ENCODE measurements at places on chromosomes 1 and 21. TPM values are rescaled to one million over a fixed set of nuclear protein-coding genes. Genes with fewer than 3 reads are reported as not detected.

DNA sequence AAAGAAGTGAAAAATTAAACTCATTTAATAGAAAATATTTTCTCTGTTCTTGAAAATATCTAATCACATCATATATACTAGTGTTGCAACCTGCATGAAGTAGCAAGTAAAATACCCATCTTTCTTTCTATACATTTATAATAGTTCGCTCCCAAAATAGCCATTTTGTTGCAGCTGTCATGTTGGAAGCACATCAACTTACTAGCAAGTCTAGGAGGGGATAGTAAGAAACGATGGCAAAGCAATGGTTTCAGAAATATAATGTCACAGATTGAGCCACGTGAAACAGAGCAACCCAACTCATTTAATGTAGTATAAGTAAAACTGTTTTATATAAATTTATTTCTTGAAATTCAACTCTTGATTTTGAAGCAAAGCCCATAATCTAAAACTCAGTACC is 521.8 kb downstream of the LRRIQ3 start:
- no peak for DNase-seq

- DNase-seq: no peak
Measured at GRCh38 chr1:150392627-150393026, 28.7 kb downstream of the RPRD2 start.

GRCh38 chr1:98054786-98055185 is 134.0 kb upstream of the DPYD start:
- DNase-seq: no peak

DNA sequence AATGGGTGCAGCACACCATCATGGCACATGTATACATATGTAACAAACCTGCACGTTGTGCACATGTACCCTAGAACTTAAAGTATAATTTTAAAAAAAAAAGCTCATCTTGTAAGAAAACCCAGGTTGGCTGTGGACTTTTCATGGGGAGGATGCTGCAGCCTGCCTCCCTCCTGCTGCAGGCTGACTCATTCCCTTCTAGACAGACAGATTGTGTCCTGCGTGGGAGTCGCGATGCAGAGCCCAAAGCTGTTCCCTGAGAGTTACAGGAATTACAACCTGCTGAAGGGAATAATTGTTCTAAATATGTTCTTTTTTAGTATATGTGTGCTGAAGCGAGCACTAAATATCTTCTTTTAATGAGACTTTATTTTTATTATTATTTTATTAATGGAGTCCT is 93.2 kb downstream of the TBX19 start:
- DNase-seq: no peak

DNA sequence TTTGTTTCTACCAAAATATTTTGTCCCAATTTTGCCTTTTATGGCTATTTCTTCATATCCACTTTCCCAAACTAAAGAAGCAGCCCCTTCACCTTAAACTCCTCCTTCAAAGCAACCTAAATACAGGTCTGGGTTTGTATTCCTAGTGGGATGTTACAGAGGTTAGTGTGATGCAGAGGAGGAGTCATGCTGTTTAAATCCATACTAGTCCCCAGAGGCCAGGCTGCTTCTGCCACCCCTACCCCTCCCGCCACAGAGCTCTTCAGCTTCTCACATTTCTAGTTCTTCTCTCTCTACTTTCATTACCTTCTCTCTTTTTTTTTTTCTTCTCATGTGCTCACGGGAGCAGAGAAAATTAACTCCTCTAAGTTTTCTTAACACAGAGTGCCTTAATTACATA is 29.3 kb downstream of the SELL start:
- no peak for DNase-seq

DNA sequence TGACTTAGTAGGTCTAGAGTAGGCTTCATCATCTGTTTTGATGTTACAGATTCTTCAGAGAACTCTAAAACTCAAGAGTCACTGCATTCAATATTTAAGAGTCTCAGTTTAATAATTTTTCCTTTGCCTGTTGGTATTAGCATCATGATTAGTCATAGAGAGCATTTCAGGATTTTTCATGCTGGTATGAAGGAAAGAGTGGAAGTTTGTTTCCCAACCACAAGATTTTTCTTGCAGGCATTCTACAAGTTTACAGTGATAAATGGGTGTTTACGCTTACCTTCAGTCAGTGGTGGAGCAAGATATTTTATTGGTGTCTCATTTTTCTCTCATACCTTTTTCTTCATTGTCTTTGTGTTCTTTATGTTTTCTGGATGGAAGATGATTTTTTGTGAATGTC is 58.4 kb upstream of the MYOCOS start:
- DNase-seq: no peak

DNA sequence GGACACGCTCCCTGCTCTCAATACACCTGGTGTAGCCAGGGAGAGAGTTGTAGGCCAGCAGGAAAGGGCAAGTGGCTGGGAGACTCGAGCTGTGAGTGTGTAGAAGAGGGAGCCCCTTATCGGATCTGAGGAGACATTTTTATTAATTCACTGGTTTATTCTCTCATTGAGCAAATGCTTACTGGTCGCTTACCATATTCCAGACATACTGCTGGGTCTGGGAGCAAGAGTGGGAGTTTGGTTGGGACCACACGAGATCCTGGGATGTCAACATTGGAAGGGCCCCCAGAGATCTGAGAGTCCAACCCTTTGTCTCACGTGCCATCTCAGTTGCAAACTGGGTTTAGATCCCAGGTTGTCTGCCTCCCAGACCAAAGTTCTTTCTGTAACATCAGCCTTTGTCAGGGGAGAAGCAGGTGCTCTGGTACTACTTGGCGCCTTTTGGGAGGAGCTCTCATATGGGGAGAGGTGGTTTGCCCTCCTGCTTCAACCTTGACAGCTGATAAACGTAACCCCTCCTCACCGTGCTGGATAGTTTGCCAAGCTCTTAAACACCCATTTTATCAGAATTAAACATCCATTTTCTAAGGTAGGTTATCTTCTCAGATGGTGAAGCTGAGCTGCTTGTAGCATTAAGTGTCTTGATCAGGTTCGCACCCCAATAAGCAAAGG is 742 bp downstream of the TMEM222 start:
- DNase-seq: no peak

GRCh38 chr1:203536980-203537455 is 43.1 kb downstream of the OPTC start:
- DNase-seq: no peak

GRCh38 chr1:31647106-31647505 is 2.4 kb upstream of the PEF1 start:
- no peak for DNase-seq

- no peak for DNase-seq
Measured at GRCh38 chr1:147723691-147724323, 36.6 kb downstream of the GJA5 start.

DNA sequence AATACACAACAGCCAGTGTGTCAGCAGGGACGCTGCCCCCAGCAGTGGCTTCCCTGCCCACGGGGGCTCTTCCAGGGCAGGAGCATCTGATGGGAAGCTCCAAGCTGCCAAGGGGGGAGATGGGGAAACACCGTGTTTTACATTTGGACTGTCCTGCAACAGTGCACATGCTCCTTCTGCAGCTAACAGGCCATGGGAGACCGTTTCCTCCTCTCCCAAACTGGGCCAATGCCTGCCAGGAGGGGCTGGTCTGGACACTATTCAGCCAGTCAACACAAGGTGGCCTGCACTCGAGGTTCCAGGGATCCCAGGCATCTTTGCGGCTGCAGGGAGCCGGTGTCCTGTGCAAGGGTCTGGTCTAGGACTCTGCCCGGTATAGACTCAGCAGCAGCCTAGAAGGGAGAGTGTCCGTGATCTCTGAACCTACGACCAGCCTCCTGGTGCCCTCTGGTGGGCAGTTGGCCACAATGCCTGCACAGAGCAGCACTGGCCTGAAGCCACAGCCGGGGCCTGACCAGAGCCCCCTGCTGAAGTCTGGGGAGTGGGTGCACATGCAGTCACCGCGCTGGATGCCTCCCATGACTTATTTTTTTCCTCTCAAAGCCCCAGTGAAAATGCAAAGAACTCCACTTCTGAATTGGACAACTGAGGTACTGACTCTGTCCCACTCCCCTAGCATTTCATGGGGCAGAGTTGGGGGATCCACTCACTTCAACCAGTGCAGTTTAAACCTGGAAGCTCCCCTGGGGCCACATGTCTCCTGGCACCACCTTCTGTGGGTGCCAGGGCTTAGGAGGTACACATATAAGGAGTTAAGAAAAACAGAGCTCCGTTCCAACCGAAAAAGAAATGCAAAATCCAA is 33.3 kb downstream of the RCC2 start:
- DNase-seq: peak; percentile 59

- DNase-seq: no peak
Measured at GRCh38 chr1:75588779-75589475, 22.0 kb downstream of the SLC44A5 start.

- DNase-seq: no peak
Measured at GRCh38 chr21:24870633-24871032, 736.6 kb downstream of the MRPL39 start.

GRCh38 chr1:6675941-6676340 is 25.7 kb downstream of the DNAJC11 start:
- DNase-seq: no peak

DNA sequence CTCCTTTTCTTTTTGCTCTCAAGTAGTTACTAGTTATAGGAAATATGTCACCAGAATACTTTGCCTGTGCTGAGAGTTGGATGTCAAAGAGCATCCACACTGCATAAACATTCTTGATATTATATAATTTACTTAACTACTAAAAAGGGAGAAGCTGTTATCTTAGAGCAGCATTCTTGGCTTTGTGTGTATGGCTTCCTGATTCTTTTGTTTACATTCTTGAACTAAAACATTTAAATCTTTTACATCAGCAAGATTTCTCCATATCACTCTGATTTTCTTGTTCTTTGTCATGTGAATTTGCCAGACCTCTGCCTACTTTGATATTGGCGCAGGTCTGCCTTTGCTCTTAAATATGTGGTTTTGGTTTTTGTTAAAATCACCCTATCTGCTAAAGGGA is 48.8 kb downstream of the SUCO start:
- DNase-seq: no peak

GRCh38 chr1:77385551-77385950 is 103.7 kb downstream of the AK5 start:
- DNase-seq: no peak

- DNase-seq: no peak
Measured at GRCh38 chr1:110440877-110441276, 10.1 kb upstream of the PROK1 start.

GRCh38 chr1:111811891-111812290 is 56.2 kb downstream of the DDX20 start:
- DNase-seq: no peak

DNA sequence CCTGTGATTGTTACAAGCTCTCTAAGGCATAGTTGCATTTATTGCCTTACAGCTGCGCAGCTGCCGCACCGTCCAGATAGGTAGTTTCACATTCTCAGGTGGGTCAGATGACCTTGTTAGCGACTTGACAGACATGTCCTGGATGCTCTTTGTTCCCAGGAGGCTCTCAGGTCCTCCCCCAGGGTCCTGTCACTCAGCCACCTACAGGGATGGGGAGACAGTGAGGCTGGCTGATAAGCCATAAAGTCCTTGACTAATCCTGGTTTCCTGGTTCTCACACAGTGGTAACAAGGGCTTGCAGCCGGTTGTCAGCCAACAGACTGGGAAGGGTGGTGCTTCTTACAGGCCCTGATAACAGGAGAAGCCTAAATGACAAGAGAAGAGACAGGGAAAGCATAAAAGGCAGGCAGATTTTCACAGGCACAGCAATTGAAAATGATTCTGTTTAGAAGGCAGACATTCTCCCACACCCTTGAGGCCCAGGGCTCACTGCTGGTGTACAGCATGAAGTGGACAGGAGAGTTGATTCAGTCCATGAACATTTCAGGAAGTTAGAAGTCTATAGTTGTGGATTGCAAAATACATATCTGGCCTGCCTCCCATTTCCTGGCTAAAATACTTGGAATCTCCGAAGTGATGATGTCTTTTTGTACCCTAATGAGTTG is 2.9 kb downstream of the ARF1 start:
- no peak for DNase-seq

DNA sequence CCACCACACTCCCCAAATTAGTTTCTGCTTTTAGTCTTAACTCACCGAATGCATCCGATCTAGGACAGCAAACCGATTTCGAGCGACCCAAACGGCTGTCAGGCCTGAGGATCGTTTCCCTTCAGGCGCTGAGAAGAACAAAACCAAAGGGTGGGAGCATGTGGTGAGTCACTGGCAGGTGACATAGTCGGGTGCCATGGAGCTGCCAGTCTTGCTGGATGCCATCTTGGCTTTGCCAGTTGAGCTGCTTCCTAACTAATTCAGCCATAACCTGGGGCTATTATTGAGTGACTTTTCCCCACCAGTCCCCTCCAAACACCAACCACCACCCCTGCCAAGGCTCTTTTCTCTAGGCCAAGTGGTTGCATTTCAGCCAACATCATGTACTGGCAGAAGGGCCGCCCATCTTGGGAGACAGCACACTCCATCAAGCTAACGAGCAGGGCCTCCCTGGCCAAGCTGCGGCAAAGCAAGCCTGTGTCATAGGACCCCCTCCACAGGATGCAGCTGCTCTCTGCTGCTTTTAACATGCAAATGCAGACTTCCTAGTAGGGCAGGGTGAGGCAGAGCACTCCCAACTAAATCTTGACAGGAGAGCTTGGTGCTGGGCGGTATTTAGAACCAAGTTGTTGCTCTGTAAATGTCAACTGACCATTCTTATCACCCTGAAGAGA is 22.3 kb upstream of the PEX19 start:
- no peak for DNase-seq

DNA sequence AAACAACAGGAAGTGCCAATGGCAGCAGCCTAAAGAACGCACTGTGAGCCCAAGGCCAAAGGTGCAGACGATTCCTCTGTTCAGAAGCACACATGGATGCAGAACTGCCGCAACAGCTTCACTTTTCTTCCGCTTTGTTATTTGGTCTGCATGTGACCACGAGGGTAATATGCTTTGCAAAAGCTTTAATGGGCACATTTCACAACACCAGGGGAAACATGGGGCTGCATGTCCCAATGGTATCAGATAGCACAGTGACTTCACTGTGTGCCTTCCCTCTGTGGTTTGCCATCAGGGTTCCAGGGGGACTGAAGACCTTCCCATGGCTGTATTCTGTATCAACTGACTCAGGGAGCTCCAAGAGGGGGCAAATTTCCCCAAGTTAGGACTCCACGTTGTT is 28.3 kb downstream of the THAP3 start:
- DNase-seq: no peak

DNA sequence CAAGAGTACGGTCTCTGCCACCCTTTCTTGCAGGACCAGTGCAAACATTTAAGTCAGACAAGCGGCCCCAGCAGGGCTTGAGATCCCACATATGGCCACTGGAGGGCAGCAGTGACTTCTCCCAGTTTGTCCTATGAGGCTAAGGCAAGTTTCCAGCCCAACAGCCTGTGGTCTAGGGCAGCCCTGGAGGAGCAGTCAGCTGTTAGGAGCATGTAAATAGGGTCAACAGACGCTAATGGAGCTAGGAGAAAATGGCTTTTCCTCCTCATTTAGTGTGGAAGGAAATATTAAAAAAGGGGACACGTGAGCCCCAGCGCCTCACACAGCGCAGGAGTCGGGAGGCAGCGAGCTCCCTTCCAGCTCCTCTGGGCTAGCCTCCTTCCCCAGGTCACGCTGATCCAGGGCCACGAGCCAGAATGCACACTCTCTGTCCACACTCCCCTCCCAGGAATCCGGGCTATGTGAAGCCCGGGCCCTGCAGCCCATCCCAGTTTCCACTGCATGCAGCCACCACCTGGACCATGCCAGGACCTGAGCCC is 95.6 kb downstream of the LAMC2 start:
- peak; percentile 79 for DNase-seq

RAB3B gene
- not detected for total RNA-seq

IRF6 gene
- total RNA-seq: 1.7 TPM

SLC44A5 gene
- 0.23 TPM for total RNA-seq

S100A4 gene
- 898 TPM for total RNA-seq

PCBP3 gene
- total RNA-seq: 1.3 TPM

SPATA21 gene
- not detected for total RNA-seq

GUCA2B gene
- total RNA-seq: not detected

UMODL1 gene
- 0.05 TPM for total RNA-seq

OR2L5 gene
- total RNA-seq: not detected

SLAMF6 gene
- total RNA-seq: 31.0 TPM

AQP10 gene
- not detected for total RNA-seq

LMOD1 gene
- not detected for total RNA-seq

All from activated CD8-positive, alpha-beta memory T cell treated with anti-CD3 and anti-CD28 coated beads, Interleukin-2, amount 10 ng/mL, durations not matched to agents 7 days and 5 days (primary cell).